AG08395 (cell line): ENCODE measurements at places on chromosomes 4 and X.

DNA sequence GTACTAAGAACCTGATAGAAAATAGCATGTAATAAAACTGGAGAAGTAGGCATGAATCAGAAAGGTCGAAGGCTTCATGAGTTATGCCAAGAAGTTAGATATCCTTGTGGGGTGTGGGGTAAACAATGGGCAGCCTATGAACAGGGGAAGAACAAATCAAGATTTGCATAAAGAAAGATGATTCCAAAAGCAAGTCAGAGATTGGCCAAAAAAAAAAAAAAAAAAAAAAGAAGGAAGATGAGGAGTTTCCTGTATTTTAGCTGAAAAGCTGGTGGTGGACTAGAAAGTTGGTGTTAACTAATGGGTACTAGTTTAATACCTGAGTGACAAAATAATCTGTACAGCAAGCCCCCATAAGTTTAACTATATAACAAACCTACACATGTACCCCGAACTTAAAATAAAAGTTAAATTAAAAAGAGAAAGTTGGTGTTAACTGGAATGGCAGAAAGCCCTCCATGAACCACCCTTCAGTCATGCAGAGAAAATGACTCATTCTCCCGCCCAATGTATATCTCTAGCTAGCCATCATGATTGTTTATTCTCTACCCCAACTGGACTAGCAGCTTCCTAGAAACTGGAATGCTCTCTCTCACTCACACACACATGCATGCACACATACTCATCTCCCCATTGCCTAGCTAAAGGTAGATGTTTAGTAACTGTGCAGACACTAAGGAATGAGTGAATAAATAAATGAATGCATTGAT, 41.7 kb downstream of the ATP11C start:
- DNase-seq = peak; percentile 48

DNA sequence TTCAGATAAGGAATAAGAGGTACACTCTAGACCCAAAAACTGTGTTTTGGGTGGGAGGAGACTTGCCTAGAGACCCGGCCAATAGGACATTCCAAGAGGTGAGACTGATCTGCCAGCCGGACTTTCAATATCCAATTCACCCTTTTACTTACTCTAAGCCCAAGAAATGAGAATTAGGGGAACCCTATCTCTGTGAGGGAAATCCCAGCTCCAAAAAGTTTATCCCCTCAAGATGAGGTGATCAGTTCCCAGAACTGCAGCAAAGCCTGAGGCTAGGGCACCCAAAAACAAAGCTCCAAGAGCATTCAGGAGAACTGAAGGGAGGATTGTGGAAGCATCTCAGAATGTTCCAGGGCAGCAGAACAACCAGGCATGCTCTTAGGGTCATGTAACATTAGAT, 251.7 kb downstream of the PTTG2 start:
- DNase-seq = no peak

GRCh38 chr4:61400439-61401038, 200.4 kb downstream of the ADGRL3 start:
- DNase-seq = no peak

DNA sequence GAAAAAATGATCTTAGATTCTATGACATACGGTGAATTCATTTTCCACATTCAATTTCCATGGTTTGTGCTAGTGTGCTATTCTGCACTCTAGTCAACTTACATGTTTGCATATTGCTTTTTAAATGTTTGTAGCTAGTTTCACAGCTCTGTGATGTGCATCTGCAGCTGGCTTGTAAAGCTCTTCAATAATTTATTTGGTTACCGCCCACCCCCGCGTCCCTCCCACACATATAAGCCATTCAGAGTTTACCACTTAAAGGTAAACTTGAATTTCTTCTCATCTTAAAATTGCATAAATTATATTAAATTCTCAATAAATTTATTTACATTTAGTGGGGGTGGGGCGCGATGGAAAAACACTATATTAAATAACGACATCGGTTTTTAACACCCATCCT, 291 bp upstream of the NBDY start:
- DNase-seq = no peak

DNA sequence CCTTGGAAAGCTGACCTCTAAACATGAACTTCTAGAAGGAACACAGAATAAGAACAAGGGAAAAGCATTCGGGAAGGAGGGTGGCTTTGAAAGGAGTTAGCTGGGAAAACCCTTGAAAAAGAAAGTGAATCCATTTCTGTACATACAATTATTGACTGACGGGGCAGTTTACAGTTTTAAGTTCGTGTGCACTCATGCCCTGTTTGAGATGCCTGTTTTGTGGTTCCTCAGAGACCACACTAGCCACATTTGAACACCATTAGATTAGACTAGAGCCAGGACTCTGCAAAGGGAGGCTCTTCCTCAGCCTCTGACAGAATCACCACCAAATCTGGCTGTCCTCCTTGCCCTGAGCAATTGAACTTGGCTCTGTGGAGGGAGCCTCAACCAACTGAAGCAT, 158.3 kb downstream of the PALLD start:
- no peak for DNase-seq

GRCh38 chrX:139844163-139844562, 88.7 kb downstream of the ATP11C start:
- no peak for DNase-seq

DNA sequence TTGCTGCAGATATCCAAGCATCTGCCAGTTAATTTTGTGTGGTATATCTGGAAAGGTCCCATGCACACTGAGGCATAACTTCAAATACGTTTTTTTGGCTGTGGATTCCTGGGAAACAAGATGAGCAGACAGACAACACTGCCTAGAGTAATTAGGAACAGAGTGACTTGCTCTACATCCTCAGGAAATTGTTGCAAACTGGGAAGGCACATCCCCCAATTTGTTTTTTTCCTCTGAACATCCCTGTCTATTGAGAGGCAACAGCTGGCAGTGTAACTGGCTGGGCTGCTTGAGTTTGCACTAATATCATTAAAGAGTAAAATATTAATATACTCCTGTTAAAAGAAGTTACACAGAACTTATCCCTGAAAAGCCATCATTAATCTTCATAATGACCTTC, 207.7 kb upstream of the SLIT2 start:
- peak; percentile 13 for DNase-seq

GRCh38 chrX:96556886-96557285, 127.8 kb upstream of the DIAPH2 start:
- no peak for DNase-seq

- DNase-seq = no peak
Measured at GRCh38 chr4:158500054-158500453, 21.6 kb upstream of the RXFP1 start.

DNA sequence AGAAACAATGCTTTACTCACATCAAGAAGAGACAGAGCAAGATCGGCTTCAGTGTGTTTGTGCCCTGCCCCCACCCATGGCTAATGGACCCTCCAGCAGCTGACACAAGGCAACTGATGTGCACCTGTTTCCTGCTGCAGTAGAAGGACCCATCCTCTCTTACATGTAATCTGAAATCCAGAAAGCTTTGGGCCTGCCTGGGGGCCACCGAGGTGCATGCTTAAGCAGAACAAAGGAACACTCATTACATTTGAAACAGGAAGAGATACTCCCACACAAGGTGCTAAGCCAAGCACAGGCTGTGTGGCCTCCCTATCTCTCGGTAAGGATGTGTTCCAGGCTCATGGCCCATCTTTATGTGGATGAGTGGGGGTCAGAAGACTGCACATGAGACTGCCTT, 338.0 kb downstream of the SPOCK3 start:
- no peak for DNase-seq

DNA sequence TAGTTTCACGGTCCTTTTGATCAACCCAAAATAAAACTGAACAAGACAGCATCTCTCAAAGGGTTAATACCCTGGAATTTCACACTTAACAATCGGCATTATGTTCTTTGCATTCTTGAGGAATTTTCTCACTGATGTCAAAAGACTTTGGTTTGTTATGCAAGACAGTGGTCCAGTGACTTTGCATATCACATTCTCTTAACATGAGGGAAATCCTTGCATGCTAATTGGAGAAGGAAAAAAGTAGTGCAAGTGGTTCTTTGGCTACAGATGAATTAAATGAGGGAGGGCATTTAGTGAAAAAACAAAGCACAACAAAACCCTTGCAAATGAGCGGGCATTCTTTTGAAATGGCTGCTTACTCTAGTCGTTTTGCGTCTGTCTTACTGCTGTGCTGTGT, 105.1 kb upstream of the LIMCH1 start:
- DNase-seq = peak; percentile 74

DNA sequence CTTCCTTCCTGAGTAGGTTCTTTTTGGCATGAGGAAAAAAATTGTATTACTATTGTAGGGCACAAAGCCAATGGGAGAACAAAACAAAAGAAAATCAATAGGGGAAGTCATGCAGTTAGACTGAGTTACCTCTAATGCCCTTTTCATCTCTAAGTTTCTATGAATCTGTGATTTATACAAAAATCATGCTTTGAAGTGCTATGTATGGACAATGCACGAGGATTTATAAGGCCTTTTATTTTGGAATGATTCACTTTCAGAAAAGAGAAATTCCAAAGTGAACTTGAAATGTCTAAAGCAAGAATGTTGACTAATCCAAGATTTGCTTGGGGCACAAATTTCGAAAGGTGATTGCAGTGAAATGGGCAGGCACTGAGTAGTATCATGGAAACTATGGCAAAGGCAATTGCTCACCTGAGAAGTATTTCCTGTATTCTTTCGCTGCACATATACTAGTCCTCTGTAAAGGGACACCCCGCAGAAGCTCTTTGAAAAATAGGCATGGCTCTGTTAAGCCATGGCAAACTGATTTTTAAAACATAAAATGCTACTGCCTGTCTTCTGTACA, 52.8 kb downstream of the ADGRG4 start:
- DNase-seq = no peak

DNA sequence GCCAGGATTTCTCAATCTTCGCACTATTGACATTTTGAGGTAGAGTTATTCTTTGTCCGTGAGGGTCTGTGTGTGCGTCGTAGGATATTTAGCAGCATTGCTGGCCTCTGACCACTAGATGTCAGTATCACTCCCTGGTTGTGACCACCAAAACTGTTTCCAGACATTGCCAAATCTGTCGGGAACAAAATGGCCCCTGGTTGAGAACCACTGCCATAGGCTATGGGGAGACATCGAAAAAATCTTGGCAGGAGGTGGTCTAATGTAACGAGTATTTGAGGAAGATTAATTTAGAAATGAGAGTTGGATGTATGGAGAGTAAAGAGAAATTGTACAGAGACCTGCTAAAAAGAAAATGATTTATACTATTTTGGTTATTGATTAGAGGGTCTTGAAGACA, 108.4 kb downstream of the DOCK11 start:
- peak; percentile 66 for DNase-seq

DNA sequence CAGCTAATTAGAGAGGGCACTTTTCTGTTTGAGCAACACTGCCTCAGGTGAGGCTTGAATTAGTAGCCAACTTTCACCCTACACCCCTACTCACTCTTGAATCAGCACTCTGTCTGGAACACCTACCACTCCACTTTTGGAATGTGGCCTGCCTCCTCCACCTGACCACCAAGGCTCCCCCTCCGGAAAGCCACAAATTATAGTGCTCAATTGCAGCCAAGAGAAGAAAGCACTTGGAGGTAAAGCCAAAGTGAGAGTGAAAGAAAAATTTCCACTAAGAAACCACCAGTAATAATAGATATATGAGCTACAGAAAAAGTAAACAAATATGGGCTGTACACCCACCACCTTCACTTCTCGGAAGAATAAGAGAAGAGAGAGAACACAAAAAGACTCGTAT, 41.1 kb downstream of the PPP3CA start:
- no peak for DNase-seq

GRCh38 chr4:123893011-123893981, 496.7 kb downstream of the SPRY1 start:
- DNase-seq = peak; percentile 38

DNA sequence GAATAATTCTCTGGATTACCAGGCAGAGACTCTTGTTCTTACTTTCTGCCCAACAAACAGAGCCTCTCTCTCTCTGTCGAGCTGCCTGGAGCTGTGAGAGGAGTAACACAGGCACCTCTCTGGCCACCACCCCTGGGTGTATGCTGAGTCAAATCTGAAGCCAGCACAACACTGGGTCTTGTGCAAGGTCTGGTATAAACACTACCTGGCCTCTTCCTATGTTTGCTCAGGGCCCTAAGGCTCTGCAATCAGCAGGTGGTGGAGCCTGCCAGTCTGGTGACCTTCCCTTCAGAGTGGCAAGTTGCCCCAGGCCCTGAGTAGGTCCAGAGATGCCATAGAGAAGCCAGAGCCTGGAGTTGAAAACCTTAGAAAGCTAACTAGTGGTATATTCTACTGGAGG, 139.9 kb downstream of the CPXCR1 start:
- no peak for DNase-seq

DNA sequence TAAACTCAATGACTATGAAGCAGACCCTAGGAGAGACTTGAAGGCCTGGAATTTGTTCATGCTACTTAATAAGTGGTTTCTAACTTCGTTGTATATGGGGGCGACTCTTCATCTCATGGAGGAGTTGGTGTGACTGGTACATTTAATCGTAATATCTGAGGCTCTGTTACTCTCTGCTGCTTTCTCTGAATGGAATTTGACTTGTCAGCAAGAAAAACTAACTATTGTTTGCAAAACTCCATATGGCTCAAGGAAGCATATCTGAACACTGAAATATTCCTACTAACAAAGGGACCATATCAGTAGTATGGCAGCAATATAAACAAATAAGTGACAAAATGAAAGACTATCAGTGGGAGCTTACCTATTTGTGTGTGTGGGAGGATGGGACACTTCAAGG, 132.0 kb upstream of the RPS6KA6 start:
- no peak for DNase-seq

- DNase-seq = no peak
Measured at GRCh38 chr4:165738571-165738970, 134.5 kb upstream of the TLL1 start.

DNA sequence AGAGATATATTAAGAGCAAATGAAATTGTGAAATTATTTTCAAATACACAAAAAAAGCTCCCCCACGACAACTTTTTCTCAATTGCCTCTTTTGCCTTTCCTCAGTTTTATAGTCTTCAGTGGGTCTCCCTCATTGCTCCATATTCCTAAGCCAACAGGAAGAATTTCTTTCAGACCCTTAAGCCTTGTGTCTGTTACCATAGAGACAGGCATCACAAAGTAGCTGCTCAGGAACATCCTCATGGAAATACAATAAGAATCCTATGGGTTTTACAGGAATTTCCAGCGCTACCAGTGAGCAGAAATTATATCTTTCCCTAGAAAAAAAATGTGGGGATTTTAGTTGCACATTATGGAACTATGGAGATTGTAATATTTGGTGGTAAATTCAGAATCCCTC, 121.9 kb upstream of the DMD start:
- DNase-seq = no peak

DNA sequence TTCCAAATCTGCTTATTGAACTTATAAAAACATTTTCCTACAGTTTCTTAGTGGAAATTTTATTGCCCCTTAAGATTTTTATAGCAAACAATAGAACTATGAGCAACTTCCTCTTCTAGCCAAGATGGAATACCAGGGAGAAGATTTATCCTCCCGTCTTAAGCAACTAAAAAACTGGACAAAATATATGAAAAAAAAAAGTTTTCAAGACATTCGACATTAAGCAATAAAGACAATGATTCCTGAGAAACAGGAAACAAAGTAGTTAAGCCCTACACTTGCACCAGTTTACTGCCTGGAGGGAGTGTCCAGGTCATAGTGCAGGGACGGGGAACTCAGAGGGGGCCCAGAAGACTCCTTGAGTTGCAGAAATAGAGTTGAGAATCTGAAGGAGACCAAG, 516.1 kb upstream of the DIPK2B start:
- no peak for DNase-seq

GRCh38 chrX:369563-370101, 17.1 kb downstream of the PPP2R3B start:
- no peak for DNase-seq
